ENCODE measurements at places on chromosomes 16 and 17. TPM values are rescaled to one million over a fixed set of nuclear protein-coding genes. Genes with fewer than 3 reads are reported as not detected.

The KRTAP1-1 gene
- not detected for total RNA-seq

The SNF8 gene
- total RNA-seq, result 38.0 TPM

The ABCA9 gene
- total RNA-seq, result 24.7 TPM

DNA sequence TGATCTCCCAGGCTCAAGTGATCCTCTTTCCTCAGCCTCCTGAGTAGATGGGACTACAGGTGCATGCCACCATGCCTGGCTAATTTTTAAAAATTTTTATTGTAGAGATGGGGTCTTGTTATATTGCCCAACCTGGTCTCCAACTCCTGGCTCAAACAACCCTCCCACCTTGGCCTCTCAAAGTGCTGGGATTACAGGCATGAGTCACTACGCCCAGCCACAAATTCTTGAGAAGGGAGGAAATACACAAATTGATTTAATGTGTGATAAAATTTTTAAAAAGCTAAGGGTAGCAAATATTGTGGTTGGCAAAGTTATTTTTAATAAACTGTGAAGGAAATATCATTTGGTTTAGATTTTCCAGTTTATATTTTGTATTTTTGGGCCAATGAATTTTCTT lies 9.6 kb downstream of the ITGAD start:
- DNase-seq, result no peak

GRCh38 chr16:6484081-6484480 lies 848.6 kb upstream of the RBFOX1 start:
- no peak for DNase-seq

GRCh38 chr17:64145375-64145750 lies 15.4 kb upstream of the ERN1 start:
- no peak for DNase-seq
